H4 (cell line): ENCODE measurements at places on chromosomes 6 and 20.

DNA sequence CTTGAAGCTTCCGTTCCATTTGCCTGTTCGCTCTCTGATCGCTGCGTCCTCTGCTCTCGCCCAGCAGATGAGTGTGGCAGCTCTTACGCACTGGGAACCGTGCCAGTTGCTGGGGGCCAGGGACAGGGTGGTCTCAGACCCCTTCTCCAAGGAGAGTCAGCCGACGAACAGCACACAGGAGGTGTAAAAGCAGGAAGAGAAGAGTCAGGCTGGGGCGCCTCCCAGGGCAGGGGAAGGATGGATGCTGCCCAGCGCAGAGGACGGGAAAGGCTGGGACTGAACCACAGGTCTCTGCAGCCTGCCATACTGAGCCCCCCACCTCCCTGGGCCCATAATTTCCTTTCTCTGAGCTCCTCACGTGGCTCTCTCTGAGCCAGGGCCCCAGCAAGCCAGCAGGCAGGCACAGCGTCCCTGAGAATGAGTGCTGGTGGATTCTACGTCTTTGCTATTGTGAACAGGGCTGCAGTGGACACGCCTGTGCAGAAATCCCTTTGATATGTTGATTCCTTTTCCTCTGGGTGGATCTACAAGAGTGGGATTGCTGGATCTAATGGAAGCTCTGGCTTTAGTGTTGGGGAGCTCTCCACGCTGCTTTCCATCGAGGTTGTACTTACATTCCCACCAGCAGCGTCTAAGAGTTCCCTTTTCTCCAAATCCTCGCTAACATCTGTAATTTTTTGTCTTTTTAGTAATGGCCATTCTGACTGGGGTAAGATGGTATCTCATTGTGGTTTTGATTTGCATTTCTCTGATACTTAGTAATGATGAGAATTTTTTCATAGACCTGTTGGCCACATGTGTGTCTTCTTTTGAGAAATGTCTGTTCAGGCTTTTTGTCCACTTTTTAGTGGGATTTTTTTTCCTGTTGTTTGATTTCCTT lies 104.1 kb downstream of the PSMB1 start:
- no peak for DNase-seq

GRCh38 chr6:170368544-170368943 lies 62.0 kb downstream of the FAM120B start:
- DNase-seq: no peak

DNA sequence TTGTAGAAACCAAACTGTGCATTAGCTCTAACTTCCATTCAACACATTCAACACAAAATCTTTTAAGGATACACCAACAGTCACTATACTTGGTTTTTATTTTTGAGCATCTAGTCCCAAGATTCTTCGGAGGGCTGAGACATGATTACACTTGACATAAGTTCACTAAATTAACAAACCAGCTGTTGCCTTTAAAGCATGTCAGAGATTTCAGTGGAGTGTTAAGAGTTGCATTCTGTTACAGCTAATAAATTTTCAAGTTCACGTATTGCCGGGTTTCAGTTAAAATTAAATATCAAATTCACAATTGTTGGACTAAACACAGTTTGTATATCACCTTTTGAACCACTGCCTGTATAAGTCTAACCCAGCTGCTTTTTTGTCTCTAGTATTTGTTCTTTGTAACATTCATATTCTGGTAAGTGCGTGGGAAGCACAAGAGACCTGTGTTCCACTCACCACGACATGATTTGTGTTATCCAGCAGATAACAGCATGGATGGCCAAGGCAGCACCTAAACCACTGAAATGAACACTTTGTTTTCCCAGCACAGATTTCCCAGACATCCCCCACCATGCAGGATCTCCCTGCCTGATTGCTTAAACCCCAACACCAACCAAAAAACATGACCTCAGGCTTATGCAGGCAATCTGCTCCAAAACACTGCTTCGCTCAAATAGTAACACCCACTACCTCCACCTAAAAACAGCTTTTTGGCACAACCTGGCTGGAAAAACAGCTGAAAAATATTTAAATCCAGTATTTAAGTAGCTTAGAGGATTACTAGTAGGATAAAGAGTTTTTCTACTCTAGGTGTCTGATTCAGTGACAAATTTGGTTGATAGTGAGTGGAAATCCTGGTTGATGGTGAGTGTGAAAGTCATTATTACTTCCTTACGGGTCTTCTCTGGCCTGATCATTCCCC lies 286.5 kb upstream of the NT5E start:
- no peak for DNase-seq

DNA sequence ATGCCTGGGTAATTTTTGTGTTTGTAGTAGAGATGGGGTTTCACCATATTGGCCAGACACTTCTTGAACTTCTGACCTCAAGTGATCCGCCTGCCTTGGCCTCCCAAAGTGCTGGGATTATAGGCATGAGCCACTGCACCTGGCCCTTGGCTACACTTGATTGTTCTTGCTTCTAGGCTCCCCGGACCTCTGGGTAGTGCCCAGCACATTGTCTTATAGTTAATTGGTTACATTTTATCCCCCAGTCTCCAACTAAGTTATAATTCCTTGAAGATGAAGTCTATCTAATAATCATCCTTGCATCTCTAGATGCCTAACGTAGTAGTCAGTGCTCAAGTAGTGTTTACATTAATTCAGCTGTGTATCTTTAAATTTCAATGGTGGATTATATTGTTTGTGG lies 11.8 kb downstream of the SMPDL3A start:
- DNase-seq: no peak
